Fibroblast of skin of scalp (primary cell): ENCODE measurements at places on chromosomes 13 and 19.
A peak's percentile ranks its signal among the peaks of the same experiment; 100 is the strongest.

GRCh38 chr13:35086667-35087066 lies 144.6 kb downstream of the NBEA start:
- DNase-seq = no peak

DNA sequence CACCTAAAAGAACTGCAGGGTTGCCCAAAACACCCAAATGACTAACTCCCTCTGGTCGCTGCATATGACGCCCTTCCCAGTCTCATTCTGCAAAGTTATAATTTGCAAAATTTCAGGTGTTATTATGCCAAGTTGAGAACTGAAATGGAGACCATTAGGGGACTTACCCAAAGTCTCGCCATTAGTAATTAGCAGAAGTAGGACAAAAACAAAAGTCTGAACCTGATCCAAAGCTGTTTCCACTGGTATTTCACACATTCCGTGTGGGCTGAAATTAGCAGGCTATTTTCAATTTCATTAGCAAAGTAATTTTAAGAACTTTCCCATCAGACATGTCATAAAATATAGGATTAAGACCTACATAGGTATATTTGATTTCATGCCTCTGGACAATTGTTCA lies 6.8 kb downstream of the RUBCNL start:
- DNase-seq = no peak

DNA sequence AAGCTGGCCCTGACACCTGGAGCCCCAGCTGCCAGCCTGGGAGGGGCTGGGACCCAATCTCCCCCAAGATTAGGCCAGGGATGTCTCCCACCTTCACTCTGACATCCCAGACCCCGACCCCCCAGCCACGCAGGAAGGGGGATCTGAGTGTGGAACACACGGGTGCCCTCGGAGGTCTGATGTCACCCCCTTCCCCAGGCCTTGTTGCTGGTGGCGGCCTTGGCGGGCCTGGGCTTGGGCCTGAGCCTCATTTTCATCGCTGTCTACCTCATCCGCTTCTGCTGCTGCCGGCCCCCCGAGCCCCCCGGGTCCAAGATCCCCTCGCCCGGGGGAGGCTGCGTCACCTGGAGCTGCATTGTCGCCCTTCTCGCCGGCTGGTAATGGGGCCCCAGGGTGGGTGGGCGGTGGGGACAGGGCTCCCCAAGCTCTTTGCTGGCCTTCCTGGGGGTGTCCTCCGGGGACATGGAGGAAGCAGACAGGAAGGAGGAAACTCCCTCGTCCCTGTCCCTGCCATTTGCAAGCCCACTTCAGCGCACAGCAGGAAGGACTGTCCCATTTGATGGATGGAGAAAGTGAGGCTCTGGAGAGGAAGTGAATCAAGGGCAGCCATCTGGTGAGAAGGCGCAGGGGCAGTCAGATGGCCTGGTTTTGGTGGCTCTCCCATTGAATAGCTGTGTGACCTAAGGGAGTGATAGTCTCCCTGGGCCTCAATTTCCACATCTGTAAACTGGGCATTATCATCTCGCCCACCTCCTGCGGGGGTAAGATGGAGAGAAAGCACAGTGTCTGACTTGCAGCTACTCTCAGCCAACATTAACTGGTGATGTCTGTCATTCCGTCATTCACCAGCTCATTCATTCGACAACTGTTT lies 3.9 kb downstream of the TTYH1 start:
- no peak for DNase-seq

GRCh38 chr19:38425810-38426466 lies at the start of gene RASGRP4:
TSS of gene RASGRP4 (minus strand) at chr19:38426219. CDS start at chr19:38426091, 128 bp downstream.
- no peak for DNase-seq

DNA sequence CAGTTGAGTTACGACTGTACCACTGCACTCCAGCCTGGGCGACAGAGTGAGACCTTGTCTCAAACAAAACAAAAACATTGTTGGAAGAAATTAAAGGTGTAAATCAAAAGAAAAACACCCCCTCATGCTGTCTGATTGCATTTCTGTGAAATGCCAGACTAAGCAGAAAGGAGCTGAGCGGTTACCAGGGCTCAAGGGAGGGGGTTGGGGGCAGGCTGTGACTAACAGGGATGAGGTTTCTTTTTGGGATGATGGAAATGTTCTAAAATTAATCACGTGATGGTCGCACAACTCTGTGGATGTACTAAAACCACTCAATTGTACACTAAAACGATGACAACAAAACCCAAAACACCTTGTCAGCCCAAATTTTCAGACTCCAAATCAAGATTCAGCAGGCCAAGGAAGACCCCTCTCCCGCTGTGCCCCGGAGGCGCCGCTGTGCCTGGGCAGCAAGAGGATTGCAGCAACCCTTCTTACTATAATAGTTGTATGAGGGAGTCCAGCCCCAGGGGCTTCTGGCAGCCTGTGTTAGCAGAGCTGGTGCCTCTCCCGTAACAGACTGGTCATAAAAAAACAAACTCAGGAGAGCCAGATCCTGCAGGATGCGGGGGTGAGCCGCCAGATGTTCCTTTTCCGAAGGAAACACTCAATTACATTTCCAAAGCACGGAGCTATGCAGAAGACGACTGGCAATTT lies 20.9 kb downstream of the CAPS start:
- DNase-seq = peak; percentile 40

DNA sequence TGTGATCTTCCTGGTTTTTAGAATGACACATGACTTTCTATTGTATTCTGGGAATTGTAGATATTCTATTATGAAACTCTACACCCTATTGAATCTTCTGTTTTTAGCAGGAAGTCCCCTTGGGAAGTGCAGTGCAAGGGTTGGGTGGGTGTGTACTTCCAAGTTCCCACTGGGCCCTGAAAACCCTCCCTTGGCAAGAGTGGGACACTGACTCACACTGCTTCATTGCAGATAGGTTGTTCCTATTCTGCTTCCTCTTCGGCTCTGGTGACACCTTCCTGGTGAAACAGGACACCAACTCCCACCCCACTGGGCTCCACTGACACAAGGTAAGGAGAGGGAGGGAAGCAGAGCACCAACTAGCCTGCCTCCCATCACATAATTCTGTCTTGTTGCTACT lies 121.8 kb downstream of the KCTD12 start:
- DNase-seq = peak; percentile 13

DNA sequence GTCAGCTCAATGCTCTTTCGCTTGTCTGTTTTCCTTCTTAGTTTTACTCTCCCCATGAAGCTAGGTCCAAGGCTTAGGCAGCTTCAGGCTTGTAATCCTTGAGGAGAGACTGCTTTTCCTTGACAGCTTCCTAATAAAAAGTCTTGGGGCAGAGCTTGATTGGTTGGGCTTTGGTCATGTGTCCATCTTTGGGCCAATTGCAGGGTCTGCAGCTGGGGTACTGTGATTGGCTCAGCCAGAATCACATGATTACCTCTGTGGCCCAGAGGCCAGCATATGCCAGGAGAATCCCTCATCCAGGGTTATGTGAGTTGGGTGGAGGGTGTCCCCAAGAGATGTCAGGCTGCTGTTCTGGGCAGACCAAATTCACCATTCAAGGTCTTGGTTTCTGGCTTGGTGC lies 8.1 kb downstream of the KLK1 start:
- no peak for DNase-seq

DNA sequence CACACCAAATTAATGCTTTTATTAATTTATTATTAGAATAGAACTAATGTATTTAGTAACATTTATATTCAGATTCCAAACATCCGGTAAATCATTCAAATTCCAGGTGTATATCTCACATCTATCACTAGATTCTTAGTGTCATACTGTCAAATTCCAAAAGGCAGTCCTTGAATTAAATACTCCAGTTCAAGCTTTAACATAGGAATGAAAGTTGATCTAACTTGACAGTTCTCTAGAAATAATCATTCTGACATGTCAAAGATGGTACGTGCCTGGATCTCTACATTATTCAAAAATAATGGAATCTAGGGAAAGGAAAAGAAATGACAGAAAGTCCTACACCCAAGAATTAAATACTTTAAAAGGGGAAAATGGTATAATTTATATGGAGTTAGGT lies 1161.5 kb downstream of the PCDH9 start:
- no peak for DNase-seq

DNA sequence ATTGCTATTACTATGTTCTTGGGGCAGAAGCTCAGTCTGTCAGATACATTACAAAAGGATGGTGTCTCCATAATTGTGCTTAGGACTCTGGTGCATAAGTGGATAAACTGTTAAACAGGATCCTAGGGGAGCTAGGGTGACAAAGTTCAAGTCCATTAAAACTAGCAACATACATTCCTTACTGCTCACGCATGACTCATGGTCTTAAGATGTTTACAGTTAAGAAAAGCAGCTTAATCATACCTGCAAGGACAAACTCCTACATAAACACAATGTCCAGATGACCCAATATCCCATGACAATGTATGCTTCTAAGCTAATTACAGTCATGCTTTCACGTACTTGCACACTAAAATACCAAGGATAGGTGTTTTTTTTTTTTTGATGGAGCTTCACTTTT lies 3.5 kb upstream of the ZNF701 start:
- DNase-seq = peak; percentile 25

GRCh38 chr13:57624565-57625435 lies 6.7 kb upstream of the PCDH17 start:
- peak; percentile 59 for DNase-seq

GRCh38 chr19:2289714-2290435 lies 7.9 kb upstream of the PEAK3 start:
- no peak for DNase-seq

DNA sequence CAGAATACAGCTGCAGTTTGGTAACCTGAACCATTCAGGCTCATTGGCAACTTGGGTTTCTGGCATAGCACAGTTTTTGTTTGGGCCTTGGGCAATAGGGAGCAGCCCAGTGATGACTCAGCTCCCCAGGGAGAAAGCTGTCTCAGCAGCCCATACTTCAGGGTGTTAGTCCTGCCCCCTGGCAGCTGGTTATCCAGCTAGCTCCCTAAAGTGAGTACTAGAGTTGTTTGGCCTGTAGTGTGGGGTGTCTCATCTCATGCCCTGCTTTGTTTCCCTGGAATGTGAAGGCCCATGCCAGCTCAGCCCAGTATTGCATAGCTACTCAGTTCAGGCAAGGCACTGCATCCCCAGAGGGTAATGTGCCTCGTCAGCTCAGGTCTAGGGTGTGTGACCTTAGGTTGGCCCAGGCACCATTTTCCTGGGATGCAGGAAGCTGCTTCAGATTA lies 18.2 kb upstream of the ZNF543 start:
- peak; percentile 89 for DNase-seq

DNA sequence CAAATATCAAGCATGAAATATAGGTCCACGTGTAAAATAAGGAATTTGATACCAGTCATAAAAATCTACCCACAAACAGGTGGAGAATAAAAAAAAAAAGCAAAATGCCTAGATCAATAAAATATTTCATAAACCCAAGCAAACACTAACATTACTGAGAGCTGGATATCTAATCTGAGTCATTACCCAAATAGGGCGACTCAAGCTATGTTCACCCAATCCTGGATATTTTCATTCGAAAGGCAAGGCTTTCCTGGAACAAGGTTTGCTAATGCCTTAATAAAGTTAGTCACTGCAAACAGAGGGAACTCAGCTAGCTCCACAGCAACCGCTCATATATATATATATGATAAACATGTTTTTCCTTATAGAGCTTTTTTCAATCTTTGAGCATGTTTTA lies 33.5 kb upstream of the TM9SF2 start:
- DNase-seq = peak; percentile 70

DNA sequence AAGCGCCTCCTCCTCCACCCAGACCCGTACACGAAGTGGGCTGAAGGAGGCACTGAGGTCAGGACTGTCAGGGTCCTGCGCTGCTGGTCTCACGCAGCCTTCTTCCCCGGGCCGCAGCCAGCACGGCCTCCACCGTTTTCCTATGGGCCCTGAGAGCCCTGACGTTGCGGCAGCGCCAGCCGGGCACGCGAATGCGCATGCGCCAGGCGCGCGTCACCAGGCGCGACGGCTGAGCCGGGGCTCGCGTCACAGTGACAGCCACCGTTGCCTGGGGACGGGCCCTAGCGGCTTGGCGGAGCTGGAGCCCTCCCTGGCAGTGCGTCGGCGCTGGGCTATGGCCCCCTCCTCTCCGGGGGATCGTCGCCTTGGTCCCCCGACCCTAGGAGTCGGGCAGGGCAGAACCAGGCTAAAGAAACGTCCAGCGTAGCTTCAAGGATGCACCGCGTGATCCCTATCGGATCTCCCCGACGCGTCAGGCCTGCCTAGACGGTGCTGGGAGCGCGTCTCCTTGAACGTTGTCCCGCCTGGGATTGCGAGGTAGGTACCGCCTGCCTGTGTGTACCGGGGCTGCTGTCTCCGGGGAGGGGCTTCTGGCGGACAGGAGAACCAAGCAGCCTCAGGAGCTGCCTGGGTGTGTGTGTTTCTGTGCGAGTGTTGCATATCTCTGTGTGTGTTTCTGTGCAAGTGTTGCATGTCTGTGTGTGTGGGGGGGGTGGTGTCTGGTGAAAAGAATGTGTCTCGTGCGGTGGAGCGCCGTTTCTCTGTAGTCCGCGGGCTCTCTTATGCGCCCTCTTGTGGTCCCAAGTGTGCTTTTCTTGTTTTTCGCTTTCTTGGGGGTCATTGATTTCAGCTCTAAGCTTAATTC lies 43.2 kb downstream of the ZNF571 start:
- DNase-seq = peak; percentile 77
